Stimulated activated CD8-positive, alpha-beta memory T cell treated with anti-CD3 and anti-CD28 coated beads, Interleukin-2, amount 100 ng/mL, for 48 hours (primary cell): ENCODE measurements at places on chromosomes 5 and 9.
A peak's percentile ranks its signal among the peaks of the same experiment; 100 is the strongest.

DNA sequence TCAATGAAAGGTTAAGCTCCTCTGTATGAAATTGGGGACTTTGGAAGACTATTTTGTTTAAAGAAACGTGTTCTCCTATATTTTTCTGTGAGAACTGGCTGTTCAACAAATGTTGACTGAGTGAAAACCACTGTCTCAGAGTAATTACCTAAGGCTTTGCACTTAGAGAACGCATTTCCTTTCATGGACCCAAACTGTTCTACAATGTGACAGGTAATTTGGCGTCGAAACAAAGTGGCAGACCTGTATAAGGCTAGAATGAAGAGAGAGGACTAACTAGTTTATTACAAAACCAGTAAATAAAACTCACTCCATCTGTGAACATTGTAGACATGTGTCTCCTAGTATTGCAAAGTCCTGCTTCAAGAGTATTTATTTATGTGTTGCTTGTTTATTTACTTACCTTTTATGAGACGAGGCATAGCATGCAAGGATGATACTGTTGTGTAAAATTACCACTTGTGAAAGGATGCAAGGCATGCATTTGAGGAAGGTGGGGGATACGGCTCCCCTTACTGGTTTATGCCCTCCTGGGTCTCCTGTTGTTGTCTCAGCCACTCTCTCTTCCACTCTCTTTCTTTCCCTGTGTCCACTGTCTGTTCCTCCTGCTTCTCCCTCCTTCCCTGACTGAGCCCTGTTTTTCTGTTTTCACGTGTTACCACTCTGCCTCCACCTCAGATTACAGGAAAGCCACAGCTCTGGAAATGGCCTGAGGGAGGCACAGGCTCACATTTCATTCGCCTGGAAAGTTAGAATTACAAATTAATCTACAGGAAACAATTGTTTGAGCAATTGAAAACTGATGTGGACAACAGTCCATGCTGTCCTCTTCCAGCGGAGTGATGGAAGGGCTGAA lies 444.0 kb upstream of the ZNF608 start:
- DNase-seq: no peak

GRCh38 chr9:137610944-137611343 lies 5.5 kb downstream of the ARRDC1 start:
- no peak for DNase-seq

DNA sequence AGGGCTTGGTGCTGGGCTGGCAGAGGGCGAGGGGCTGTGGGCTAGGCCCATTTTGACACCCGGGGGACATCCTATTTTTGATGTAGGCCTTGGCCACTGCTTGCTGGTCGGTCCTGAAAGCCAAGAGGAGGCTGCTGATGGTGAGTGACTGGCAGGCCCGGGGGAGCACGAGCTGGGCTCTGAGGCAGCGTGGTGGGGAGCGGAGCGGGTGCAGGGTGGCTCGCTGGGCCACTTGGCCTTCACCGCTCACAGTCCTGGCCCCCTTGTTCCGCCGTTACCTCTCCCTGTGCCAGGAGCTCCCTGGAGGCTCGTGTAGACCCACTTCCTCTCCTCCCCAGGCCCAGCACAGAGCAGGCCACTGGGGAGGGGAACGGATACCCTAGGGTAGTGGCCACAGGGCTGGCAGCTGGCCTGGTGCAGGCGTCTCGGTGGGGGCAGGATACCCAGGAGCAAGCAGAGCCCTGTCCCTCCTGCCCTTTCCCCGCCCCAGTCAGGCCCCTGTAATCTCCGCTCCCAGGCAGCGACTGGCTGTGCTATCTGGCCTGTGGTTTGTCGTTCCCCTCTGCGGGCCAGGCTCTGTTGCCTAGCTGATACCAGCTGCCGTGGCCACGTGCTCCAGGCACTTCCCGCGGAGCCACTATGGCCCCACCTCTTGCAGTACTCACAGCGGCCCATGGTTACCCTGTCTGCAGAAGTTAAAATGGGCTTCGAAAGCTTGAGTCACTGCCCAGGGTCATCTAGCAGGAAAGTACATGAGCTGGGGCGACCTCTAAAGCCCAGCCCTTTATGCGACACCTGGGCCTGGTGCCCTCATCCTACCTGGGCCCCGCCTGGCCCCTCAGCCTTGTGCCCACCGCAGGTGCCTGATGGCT lies 11.7 kb upstream of the DOLPP1 start:
- DNase-seq: peak; percentile 40

GRCh38 chr5:157734436-157734835 lies 3.2 kb downstream of the THG1L start:
- no peak for DNase-seq

- DNase-seq: no peak
These were observed 98.3 kb downstream of the GDA start for GRCh38 chr9:72247549-72247948.

GRCh38 chr5:1818784-1819183 lies 17.6 kb downstream of the NDUFS6 start:
- DNase-seq: no peak

DNA sequence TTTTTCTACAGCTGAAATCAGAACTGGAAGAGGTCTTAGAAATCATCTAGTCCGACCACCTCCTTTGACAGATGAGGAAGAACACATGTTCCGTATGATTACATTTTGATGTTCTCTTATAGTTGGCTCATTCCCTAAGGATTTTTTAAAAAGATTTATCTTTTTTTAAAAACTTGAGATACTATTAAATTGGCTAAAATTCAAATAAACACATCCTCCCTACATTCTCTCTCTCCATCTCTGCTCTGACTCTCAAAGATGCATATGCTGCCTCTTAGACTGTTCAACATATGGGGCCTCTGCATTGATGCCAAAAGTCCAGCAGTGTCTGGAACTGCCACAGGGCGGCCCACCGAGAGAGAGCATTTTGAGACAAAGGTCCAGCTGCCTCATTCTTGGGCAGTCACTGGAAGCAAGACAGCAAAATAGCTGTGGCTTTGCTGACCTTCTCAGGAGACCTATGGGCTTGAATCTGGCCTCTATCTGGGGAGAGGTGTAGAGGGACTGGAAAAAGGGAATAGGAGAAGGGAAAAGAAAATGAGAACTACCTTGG lies 12.8 kb upstream of the TSSK1B start:
- no peak for DNase-seq

- DNase-seq: no peak
These were observed 176.2 kb downstream of the DENND1A start for GRCh38 chr9:123753669-123754258.

- no peak for DNase-seq
These were observed 231.0 kb downstream of the GLIS3 start for GRCh38 chr9:4068914-4069313.

DNA sequence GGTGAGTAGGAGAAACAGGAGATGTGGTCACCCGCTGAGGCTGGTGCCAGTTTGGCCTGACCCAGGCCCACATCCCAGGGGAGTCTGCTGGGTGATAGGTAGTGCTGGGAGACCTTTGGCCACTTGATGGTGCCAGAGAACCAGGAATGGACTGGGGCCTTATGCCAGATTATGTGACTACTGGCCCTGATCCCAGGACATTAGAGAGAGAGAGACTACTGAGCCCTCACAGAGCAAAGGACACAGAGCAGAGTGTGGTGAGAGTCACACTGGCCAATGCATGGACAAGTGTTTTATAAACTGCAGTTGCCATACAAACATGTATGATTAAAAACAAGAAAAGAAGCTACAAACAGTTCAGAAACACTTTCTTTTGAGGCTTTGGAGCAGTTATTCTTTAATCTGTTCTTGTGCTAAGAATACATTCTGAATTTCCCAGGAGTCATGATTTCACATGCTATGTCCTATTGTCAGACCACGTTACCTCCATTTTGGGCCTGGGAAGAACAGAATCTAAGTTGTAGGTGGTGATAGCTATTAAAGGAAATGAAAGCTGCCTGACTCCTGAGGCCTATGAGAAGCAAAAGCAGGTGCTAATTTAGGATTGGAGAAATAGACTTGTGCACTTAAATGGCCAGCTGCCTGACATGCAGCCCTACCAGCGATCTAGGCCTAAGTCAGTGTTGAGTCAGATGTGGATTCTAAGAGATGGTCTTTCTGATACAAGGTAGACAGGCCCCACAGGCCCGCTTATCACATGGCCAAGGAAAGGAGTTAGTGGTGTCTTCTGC lies 32.6 kb upstream of the TMOD1 start:
- peak; percentile 17 for DNase-seq

- DNase-seq: no peak
These were observed 67.5 kb upstream of the MAMDC2 start for GRCh38 chr9:69976152-69976551.

DNA sequence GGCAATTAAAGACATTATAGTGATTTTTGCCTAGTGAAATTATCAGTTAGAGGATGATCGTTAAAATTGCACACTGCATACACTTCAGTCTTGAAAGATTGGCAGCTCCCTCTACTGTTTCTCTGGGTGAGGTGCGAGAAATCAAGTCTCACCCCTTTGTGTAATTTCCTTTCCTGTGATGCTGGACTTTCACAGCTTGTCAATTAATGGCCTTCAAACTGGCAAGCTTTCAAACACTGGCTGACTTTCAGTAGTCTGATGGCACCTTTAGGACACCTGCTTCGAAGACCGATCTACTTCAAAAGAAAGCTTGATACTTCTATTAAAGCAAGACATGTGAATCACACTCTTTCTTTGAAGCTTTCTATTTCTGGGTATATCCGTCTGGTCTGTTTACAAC lies 706.7 kb upstream of the PTPRD start:
- no peak for DNase-seq

GRCh38 chr5:76867827-76868693 lies 18.2 kb downstream of the S100Z start:
- DNase-seq: peak; percentile 14

DNA sequence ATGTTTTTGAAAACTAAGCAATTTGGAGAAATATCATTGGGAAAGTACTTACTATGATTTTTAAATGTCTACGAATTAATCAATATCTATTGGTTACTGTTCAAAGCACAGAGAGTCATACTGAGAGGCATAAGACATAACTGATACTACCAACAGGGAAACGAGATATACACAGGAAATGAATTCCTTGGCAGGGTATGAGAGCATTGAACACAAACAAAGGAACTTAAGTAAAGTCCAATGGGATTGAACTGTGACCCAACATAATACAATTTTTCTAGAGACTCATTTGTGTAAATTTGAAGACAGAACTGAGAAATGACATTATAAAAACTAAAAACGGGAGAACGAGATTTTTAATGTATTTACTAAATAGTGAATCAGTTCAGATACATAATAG lies 1.3 kb upstream of the ITGA1 start:
- DNase-seq: no peak

- DNase-seq: no peak
These were observed 579 bp downstream of the ADAMTS16 start for GRCh38 chr5:5140479-5141338.
